ENCODE measurements at places on chromosomes 11 and 22.

- DNase-seq = no peak
Measured at GRCh38 chr11:117002639-117003299, 95.5 kb downstream of the SIK3 start.

DNA sequence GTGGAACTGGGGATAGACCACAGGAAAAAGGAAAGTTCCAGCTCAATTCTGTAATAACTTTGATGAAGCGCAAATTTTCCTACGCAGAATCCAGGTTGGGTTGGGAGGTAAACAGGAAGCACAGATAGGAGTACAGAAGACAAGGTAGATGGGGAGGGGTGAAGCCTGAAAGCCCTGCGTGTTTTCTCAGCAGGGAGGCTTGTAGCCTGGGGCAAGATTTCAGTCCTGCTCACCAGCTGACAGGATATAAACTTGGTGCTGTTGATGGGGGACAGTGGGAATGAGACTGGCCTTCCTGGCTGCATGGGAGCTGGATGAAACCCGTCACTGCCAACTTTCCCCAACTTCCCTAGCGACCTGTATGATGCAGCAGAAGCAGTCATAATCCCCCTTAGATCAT lies 114.9 kb downstream of the ARHGAP32 start:
- no peak for DNase-seq

DNA sequence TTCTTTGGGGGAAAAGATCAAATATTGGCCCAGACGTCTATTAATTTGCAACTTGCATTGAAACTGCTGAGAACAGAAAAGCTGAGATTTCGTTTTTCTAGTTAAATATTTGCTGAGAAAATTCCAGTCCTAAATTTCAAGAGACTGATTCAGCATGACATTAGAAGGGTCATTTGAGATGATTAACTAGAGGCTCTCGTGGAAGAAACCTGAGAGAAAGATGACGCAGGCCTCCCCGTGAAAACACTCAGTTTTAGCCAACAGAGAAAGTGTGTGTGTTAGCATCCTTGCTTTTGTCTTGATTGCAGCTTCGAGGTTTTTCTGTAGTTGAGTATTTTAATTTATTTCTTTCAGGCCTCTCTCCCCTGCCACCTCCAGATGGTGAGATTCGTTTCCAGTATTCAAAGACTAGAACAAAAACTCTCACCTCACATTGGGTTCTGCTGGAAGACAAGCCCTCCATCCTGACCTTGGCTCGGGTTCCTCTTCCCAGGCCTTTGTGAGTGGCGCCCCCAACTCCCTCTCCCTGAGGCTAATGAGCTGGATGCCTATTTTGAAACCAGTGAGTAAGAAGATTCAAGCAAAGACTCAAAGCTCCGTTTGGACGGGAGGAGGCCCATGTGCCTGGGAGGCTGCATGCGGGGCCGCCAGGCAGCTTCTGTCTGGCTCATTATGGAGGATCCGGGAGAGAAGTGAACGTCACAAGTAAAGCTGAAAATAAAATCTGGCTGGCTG lies 52.4 kb downstream of the CELSR1 start:
- no peak for DNase-seq

DNA sequence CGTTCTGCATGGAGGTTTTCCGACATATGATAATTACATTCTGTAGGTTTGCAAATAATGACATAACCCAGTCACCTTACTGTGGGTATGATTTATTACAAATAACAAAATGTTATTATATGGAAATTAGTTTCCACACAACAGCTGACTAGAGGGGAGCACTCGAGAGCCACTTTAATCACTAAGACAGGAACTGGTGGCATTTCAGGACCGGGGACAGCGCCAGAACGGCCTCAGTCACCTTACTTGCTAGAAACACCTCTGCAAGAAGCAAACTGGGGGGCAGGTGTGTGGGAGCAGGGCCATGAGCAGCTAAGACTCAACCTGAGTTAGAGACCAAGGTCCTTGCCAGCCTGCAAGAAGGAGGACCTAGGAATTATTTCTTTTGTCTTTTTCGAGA lies 199.9 kb downstream of the DSCAML1 start:
- DNase-seq = no peak

DNA sequence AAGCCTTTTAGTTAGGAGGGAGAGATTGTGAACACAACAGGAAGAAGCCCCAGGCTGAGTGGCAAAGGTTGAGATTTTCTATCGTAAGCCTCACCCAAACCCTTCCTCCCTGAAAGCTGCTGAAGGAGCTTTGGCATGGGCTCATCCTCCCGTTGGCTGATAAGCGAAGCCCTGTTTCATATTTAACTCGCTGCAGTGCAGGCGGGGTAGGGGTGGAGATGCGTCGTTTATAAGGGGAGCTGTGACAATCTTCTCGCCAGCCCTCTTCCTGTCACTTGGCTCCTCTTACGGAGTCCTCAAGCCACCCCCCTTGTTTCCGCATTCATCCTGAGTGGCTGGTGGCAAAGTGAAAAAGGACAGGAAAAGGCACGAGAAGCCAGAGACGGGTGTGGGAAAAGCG lies 137.0 kb downstream of the OR4C45 start:
- DNase-seq = no peak

DNA sequence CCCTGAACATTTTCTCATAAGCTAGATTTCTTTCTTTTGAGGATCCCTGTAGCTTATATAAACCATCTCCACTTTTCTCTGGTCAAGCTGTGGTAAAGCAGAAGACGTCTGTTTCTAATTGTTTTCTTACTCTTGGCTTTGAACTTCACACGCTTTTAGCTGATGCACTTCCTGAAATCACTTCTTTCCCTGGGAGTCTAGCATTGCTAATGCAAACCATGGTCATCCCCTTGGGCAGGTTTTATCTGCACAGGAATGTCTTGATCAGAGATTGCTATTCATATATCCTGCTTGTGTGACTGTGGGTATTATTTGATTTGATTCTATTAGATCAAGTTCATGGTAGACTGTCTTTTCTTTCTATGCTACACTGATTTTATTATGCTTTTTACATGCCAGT lies 199.2 kb upstream of the POU2AF2 start:
- no peak for DNase-seq

- no peak for DNase-seq
Measured at GRCh38 chr22:47328550-47329243, 566.2 kb downstream of the TBC1D22A start.

- no peak for DNase-seq
Measured at GRCh38 chr11:115117956-115118493, 386.2 kb downstream of the CADM1 start.

DNA sequence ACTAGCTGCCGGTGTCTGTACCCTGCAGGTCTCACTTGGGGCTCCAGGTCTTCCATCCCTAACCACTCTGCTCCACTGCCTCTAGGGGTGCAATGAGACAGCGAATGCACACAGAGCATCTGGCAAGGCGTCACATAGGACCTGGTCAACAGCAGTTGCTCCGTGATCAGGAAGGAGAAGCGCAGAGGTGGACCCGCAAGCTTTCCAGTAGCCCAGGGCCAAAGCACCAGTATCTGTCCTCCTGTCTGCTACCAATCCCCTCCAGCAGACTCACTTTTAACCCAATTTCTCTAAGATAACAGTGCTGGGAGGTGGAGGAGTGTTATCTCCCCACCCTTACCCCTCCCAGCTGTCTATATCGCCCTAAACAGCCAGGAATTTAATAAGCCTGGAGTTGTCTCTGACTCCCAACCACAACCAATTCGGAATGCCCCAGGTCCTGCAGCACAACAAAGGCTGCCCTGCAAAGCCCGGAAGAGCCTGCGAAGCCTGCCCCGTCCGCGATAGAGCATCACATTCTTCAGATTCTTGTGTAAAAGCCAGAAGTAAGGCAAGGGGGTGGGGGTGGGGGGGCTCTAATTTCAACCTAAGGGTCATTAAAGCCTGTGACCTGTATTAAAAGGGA lies 19.3 kb downstream of the MYH9 start:
- no peak for DNase-seq
